ENCODE measurements at places on chromosomes 7 and 10.
A peak's percentile ranks its signal among the peaks of the same experiment; 100 is the strongest.

GRCh38 chr7:40354711-40355110 is 219.9 kb downstream of the SUGCT start:
- no peak for DNase-seq

DNA sequence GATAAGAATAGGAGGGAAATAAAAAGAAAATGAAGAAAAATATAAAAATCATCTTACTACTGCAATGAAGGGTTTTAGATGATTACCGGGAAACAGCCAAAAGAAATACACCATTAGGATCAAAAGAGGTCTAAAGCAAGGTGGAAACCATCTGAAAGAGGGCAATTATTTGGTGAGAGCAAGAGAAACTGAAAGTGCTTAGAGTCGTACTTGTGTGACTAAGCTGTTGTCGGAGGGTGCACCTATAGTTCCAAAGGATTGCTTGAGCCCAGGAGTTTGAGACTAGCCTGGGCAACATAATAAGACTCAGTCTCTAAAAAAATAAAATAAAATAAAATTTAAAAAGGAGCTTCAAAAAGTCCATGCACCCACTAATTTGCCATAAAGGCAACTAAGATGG is 169.5 kb downstream of the DKK1 start:
- DNase-seq = no peak

- DNase-seq = no peak
These were observed 137.4 kb downstream of the C7orf25 start for GRCh38 chr7:42774436-42774835.

- no peak for DNase-seq
These were observed 91.7 kb downstream of the COL13A1 start for GRCh38 chr10:69893271-69893900.

DNA sequence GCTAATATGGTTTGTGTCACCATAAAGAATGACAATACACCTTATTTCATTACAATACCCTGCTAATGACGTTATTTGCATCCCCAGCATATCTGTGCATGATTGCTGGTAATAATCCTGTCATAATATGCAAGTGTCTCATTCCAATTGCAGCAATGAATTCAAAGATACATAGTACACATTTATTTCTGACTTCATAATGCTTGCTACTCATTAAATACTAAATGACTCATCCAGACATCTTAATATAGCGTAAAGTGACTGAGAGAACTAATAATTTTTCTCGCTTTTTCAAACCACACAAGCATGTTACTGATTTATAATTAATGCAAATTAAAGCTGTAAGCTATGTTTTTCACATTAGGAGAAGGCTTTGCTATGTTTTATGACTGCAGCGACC is 234.7 kb upstream of the MDFIC start:
- no peak for DNase-seq

DNA sequence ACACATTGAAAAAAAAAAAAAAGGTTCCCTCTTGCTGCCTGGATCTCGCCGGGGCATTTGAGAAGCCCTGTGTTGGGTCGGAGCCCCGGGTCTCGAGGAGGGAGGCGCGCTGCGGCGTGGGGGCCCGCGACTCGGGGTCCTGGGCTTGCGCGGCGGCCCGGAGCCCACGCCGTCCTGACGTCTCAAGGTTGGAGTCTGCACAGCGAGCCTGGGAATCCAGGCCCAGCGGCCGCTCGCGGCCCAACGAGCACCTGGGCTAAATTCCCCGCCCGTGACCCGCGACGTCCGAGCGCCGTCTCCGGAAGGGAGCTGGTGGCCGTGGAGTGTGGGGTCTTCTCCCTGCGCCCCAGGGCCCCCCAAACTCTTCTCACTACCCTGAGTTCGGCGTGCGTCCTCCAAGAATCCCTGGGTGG is 1.4 kb upstream of the CTBP2 start:
- DNase-seq = no peak

- DNase-seq = peak; percentile 43
These were observed 531.8 kb downstream of the KCNMA1 start for GRCh38 chr10:77105761-77106221.

DNA sequence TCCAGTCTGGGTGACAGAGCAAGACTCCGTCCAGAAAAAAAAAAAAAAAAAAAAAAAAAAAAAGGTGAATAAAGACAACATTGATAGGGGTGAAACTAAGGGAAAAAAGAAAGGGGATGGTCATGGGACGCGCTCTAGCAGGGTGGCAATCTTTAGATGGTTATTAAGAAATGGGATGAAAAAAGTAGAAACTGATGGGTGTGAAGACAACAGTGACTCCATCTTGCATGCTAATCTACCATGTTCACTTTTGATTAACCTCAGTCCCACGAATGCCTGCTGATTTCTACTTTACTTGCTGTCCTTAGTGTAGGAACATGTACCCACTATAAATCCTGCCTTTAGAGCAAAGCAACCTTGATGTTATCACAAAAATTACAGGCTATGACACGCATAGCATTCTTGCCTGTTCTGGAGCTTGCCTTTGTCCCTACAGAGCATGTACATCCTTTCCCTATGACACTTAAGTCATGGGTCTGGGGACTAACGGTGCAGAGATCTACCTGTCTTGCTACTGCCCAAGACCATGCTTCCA is 38.5 kb downstream of the P4HA1 start:
- no peak for DNase-seq

- no peak for DNase-seq
These were observed 789.9 kb upstream of the IGFBP3 start for GRCh38 chr7:46710927-46711326.

DNA sequence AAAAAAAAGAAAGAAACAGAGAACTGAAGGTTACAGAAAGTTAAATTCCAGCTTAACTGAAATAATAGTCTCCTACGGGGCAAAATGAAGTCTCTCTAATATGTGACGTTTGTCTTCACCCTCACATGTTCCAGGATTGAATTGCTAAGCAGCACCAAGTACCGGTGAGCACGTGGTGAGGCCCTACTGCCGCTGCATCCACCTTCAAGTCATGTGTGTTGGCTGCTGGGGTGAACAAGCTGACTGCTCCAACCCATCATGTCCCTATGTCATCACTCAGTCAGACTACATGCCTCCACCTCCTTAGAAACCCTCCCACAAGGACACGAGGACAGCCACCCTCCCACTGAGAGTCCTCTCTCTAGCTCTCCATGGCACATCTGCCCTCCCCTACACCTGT is 35.4 kb upstream of the NPFFR1 start:
- peak; percentile 80 for DNase-seq

DNA sequence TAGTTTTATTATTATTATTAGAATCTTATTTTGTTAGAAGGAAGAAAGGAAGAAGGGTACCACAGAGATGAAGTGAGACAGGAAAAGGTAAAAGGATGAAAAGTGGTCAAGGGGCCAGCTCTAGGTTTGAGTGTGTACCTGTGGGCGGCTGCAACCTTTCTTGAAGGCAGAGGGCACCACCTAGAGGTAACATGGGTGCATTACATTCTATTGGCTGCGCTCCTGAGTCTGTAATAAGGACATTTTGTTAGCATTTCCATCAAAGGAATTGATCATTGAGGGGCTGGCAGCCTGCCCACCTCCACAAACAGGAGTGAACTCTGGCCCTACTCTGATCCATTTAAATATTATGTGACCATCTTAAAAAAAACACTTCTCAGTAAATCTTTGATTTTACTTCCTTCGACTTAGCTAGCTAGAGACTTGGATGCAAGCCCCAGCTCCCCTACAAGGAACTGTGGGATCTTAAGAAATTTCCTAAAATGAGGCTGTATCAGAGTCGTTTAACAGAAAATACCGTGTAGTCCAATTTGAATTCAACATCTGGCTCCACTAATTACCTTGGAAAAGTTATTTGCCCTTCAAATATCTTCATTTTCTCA is 610.4 kb downstream of the IPMK start:
- DNase-seq = peak; percentile 11

DNA sequence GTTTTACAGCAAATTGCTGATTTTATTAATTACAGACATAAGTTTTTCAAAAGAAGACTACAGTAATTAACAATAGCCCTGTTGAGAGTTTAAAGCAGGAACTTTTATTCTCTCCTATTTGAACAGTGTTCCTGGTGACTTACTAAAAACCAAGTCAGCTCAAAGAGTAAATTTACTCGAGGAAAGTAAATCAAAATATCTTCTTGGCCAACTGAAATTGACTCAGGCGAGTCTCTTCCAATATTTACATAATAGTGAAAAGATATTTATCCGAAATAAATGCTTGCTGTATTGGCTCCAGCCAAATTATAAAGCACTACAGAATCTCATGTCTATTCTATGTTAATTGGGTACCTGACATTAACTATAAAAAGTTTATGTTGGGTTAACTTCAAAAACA is 13.2 kb downstream of the CYTH3 start:
- no peak for DNase-seq

DNA sequence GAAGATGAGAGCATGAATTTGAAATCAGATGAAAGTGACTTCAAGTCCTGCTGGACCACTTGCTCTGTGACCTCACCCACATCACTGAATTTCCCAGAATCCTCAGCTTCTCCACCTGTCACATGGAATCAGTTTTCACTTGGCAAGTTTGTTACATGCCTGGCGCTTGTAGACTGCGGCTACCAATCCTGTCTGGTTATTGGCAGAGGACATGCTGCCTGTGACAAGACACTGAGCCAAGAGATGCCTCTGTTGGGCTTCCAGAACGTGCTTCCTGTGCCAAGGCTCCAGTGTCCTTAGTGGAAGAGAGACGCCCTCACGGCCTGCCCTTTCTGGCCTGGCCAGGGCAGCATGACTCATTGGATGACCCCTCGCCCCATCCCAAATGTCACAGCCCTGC is 4.4 kb upstream of the MYL10 start:
- DNase-seq = no peak

DNA sequence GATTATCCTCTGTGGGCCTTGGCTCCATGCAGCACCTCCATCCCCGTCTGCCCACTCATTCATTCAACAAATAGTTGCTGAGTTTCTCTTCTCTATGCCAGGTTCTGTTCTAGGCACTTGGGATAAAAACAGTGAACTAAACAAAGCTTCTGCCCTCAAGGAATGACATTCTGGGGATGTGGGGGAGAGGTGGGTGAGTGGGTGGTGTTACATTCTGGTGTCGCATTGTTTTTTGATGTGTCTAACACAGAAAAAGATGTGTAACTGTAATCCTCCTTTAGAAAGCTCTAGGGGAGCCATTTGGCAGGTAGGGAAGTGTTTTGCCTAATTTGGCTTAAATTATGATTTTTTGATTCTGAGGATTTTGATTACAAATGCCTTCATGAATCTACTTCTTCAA is 21.4 kb downstream of the AUTS2 start:
- no peak for DNase-seq

GRCh38 chr7:109772161-109772560 is 1202.5 kb downstream of the DNAJB9 start:
- no peak for DNase-seq

- DNase-seq = no peak
These were observed 18.4 kb downstream of the TRIM24 start for GRCh38 chr7:138478499-138478908.

- peak; percentile 63 for DNase-seq
These were observed 208.3 kb downstream of the PPP1R3A start for GRCh38 chr7:113710310-113711096.

DNA sequence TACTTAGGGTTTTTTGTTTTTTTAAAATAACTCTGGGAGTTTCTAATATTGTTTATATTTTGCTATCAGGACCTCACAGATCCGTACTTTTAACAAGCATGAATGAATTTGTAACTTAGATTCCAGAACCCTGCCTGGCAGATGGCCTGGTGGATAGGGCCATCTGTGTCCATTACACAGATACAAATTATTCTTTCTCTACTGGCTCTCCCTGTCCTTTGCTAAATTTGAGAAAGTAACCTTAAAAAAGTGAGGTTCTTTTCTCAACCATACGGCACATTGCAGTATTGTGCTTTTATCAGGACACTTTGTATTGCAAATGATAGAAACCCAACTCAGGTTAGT is 26.6 kb downstream of the LCOR start:
- DNase-seq = no peak

DNA sequence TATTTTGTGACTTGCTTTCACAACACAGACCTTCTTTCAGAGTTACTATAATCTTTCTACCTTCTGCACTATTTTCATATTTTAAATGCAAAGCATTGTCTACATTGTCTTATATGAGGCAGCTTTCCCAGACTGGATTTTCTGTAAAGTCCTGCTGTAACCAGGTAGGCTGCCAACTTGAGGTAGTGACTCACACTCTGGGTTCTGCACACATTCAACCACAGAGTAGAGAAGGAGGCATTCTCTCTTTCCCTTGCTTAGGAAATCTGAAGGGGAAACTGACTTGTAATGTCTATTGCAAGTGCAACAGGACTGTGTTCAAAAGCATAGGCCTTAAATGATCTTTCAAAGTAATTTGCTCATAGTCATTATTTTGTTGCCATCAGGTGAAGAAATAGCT is 461.4 kb downstream of the GRM8 start:
- peak; percentile 56 for DNase-seq

DNA sequence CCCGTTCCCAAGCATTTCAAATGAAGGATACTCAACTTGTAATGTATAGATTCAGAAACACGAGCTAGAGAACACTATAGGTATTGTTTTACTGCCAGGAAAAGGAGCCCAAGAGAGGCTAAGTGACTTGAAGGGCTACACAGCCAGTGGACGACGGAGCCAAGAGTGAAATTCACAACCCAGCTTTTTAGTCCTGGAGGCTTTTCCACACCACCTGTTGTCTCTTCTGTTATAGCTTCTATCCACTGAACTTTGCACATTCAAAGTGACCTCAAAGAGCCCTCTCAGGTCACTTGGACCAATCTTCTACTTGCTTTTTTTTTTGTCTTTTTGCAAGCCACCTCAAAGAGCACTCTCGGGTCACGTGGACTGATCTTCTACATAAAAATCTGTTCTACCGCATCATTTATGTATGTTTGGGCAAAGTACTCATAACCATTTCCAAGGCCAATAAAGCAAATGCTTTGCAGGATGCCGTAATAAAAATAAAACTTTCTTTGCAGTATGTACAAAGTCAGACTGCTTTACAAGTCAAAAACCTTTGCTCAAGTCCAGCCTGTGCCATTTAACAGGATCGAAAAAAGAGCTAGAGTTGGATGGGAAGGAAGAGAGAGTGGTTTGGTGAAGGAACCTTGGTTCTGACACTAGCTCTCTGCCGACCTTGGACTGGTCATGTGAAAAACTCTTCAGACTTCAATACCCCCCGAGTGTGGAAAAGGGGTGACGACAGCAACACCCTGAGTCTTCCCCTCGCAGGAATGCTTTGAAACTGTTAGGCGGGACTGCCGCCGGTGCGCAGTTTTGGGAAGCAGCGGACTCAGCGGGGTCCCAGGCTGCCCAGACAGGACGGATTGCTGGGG is 821 bp downstream of the SLC35B4 start:
- no peak for DNase-seq

DNA sequence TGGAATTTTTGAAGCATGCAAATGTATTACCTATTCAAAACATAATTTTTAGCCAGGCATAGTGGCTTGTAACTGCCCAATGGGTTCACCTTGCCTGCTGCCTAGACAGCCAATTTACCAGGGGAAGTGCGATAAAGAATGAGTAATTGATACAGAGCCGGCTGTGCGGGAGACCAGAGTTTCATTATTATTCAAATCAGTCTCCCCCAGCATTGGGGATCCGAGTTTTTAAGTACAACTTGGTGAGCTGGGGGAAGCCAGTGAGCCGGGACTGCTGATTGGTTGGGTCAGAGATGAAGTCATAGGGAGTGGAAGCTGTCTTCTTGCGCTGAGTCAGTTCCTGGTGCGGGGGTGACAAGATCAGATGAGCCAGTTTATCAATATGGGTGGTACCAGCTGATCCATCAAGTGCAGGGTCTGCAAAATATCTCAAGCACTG is 29.1 kb upstream of the NRBF2 start:
- no peak for DNase-seq
